A549 treated with RU486 at 1 μM for 4 hours (cell line): ENCODE measurements at places on chromosomes 5 and 9. TPM values are rescaled to one million over a fixed set of nuclear protein-coding genes. Genes with fewer than 3 reads are reported as not detected.

SLC45A2 gene
- not detected in 5 replicates for total RNA-seq

KIF4B gene
- total RNA-seq = 0.02 to 0.06 TPM in 2 of 5 replicates, not detected in the others

LECT2 gene
- not detected in 5 replicates for total RNA-seq

LMNB1 gene
- total RNA-seq = 56.8 to 86.4 TPM (median 65.4 TPM) in 5 replicates

CDHR2 gene
- 0.02 to 0.13 TPM (median 0.06 TPM) in 5 replicates for total RNA-seq

MZB1 gene
- total RNA-seq = not detected in 5 replicates

OCLN gene
- total RNA-seq = 11.7 to 18.6 TPM (median 12.4 TPM) in 5 replicates

ECM2 gene
- 0.07 to 0.26 TPM (median 0.21 TPM) in 5 replicates for total RNA-seq

ZBTB34 gene
- total RNA-seq = 2.3 to 3.9 TPM (median 3.8 TPM) in 5 replicates

SLC6A3 gene
- 0.07 to 0.37 TPM (median 0.14 TPM) in 4 of 5 replicates, not detected in the other for total RNA-seq

IFNA2 gene
- total RNA-seq = not detected in 5 replicates

NUTM2G gene
- total RNA-seq = not detected in 5 replicates

INSL6 gene
- not detected in 5 replicates for total RNA-seq

PCDHA9 gene
- 0.04 TPM in 1 of 5 replicates, not detected in the others for total RNA-seq

UNC5A gene
- 0.13 to 0.41 TPM (median 0.27 TPM) in 5 replicates for total RNA-seq

NR6A1 gene
- 1.7 to 1.9 TPM (median 1.7 TPM) in 5 replicates for total RNA-seq

GRXCR2 gene
- total RNA-seq = not detected in 5 replicates

ABO gene
- total RNA-seq = not detected in 5 replicates

POLE3 gene
- total RNA-seq = 104 to 127 TPM (median 112 TPM) in 5 replicates

LRRC26 gene
- total RNA-seq = 0.50 to 1.9 TPM (median 1.9 TPM) in 5 replicates

CTXN3 gene
- not detected in 5 replicates for total RNA-seq

GABBR2 gene
- 0.08 to 0.49 TPM (median 0.15 TPM) in 5 replicates for total RNA-seq

EIF4E1B gene
- not detected in 5 replicates for total RNA-seq

LHX2 gene
- 3.1 to 5.7 TPM (median 5.5 TPM) in 5 replicates for total RNA-seq

RNF180 gene
- 0.15 to 0.85 TPM (median 0.21 TPM) in 5 replicates for total RNA-seq

PCDHB10 gene
- total RNA-seq = 0.06 TPM in 2 of 5 replicates, not detected in the others

HTR1A gene
- not detected in 5 replicates for total RNA-seq

COL15A1 gene
- total RNA-seq = 0.26 to 0.50 TPM (median 0.34 TPM) in 5 replicates

SLC26A2 gene
- total RNA-seq = 11.5 to 28.7 TPM (median 27.5 TPM) in 5 replicates

FANCC gene
- 9.5 to 12.2 TPM (median 10.4 TPM) in 5 replicates for total RNA-seq

RMRP gene
- total RNA-seq = 8.3 to 13.4 TPM (median 12.5 TPM) in 3 of 5 replicates, not detected in the others

SHC3 gene
- 0.39 to 0.57 TPM (median 0.46 TPM) in 5 replicates for total RNA-seq

ZNF300 gene
- total RNA-seq = 1.4 to 2.8 TPM (median 2.5 TPM) in 5 replicates

N4BP3 gene
- total RNA-seq = 1.1 to 1.4 TPM (median 1.3 TPM) in 5 replicates

LIX1 gene
- not detected in 5 replicates for total RNA-seq

MYO10 gene
- total RNA-seq = 49.4 to 64.3 TPM (median 61.7 TPM) in 5 replicates

GRAMD2B gene
- total RNA-seq = 0.48 to 0.98 TPM (median 0.64 TPM) in 5 replicates

POLR3G gene
- 12.6 to 19.9 TPM (median 14.5 TPM) in 5 replicates for total RNA-seq

KCNIP1 gene
- total RNA-seq = not detected in 5 replicates

C5 gene
- total RNA-seq = 8.3 to 15.6 TPM (median 13.0 TPM) in 5 replicates

ANKRD18B gene
- 3.2 to 10.0 TPM (median 9.0 TPM) in 5 replicates for total RNA-seq

WWC1 gene
- total RNA-seq = 79.0 to 99.0 TPM (median 93.5 TPM) in 5 replicates

ADAMTS16 gene
- 1.1 to 1.5 TPM (median 1.5 TPM) in 5 replicates for total RNA-seq

EDIL3 gene
- total RNA-seq = 0.15 to 0.30 TPM (median 0.23 TPM) in 5 replicates

SLC34A1 gene
- total RNA-seq = not detected in 5 replicates

CORO2A gene
- total RNA-seq = 0.35 to 0.69 TPM (median 0.53 TPM) in 5 replicates

GAS1 gene
- 0.07 to 0.12 TPM (median 0.09 TPM) in 4 of 5 replicates, not detected in the other for total RNA-seq

IFNA13 gene
- total RNA-seq = not detected in 5 replicates

HTR4 gene
- not detected in 5 replicates for total RNA-seq

CDKN2A gene
- total RNA-seq = not detected in 5 replicates

STPG3 gene
- total RNA-seq = not detected in 5 replicates

IFNE gene
- 0.86 to 2.3 TPM (median 1.4 TPM) in 5 replicates for total RNA-seq
